ENCODE measurements at places on chromosomes 12 and 14. TPM values are rescaled to one million over a fixed set of nuclear protein-coding genes. Genes with fewer than 3 reads are reported as not detected.
A peak's percentile ranks its signal among the peaks of the same experiment; 100 is the strongest.

DNA sequence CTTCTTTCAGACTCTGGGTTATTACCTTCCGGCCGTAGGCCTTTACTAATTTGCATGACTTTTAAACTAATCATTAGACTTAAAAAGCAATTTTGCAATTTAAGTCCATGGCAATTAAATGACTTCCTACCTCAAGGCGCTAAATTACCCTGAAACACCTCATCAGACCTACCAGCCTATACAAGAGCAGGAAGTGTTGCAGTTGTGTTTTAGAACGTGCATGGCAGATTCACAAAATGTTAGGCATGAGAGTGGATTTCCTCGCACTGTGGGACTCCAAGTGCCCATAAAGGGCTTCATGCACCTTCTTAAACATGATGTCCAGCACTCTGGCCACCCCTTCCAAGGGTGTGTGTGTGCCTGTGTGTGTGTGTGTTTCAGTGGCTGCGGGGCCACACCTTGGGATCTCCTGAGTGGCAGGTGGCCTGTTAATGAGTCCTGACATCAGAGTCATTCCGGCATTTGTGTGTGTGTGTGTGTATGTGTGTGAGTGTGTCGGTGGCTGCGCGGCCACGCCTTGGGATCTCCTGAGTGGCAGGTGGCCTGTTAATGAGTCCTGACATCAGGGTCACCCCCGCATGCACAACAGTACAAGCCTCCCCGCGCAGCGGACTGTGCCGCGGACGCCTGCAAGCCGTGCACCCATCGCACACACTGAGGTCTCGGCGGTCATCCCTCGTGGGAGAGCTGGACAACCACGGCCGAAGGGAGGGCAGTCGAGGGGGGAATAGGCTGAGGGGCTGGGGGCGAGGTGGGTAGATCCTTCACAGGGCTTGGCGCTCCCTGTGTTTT, 900 bp downstream of the C2CD5 start:
- H3K4me3 ChIP-seq: peak overlapping the region; percentile 92
- H3K27me3 ChIP-seq: peaks cover 15% of the 10 kb centered on the region
- H3K27ac ChIP-seq: peak overlapping the region; percentile 97
- peak; percentile 85 for DNase-seq
- peaks cover 30% of the 10 kb centered on the region for H3K36me3 ChIP-seq
- H3K4me1 ChIP-seq: peaks cover 43% of the 10 kb centered on the region

- no peaks in the 10 kb centered on the region for H3K36me3 ChIP-seq
- H3K4me1 ChIP-seq: no peaks in the 10 kb centered on the region
- no peaks in the 10 kb centered on the region for H3K27me3 ChIP-seq
- no peak overlapping the region for H3K4me3 ChIP-seq
- no peak overlapping the region for H3K27ac ChIP-seq
These were observed 133.3 kb downstream of the RMST start for GRCh38 chr12:97595936-97596335.

HIGD1C gene
- not detected for total RNA-seq

FSCB gene
- total RNA-seq: not detected

- H3K4me1 ChIP-seq: peaks cover 21% of the 10 kb centered on the region
- H3K36me3 ChIP-seq: peaks cover 67% of the 10 kb centered on the region
- no peaks in the 10 kb centered on the region for H3K27me3 ChIP-seq
- H3K27ac ChIP-seq: no peak overlapping the region
- no peak for DNase-seq
These were observed 23.3 kb downstream of the ZFC3H1 start for GRCh38 chr12:71640316-71640715.

GRCh38 chr14:20723488-20723887, 22.2 kb upstream of the EDDM3A start:
- H3K4me3 ChIP-seq: no peak overlapping the region
- no peaks in the 10 kb centered on the region for H3K4me1 ChIP-seq
- H3K27ac ChIP-seq: no peak overlapping the region
- no peak for DNase-seq
- peaks cover 36% of the 10 kb centered on the region for H3K27me3 ChIP-seq

GRCh38 chr12:71441836-71442566, 2.4 kb downstream of the LGR5 start:
- peaks cover 15% of the 10 kb centered on the region for H3K4me1 ChIP-seq
- no peak overlapping the region for H3K27ac ChIP-seq
- no peak overlapping the region for H3K4me3 ChIP-seq
- DNase-seq: no peak
- H3K27me3 ChIP-seq: peaks cover 68% of the 10 kb centered on the region

PPM1H gene
- total RNA-seq: 0.12 TPM

DNA sequence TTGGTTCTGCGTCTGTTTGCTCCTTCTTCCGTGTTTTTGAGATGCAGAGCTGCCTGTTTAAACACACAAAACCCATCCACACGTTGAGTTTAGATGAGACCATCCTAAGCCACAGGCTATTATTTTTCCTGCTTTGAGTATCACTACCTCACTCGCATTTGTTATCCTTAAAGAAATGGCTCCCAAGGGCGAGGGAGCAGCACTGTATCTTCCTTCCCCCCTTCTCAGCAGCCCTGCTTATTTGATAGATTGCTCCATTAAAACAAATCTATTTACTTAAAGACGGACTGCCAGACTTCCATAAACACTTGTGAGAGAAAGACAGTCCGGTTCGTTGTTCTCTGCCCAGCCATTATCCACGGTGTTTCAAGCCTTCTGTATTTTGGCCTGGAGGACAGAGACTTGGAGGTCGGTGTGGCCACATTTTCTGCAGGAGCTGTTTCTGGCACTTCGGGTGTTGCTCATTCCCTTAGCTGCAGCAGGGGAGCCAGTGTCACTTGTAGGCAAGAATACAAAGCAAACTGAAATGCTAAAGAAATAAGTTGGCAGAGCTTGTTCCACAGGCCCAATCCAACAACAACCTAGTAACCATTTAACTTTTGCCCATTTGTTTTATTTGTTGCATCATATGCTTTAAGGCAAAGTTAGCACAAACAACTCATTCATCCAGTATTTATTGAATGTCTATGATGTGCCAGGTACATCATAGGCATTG, 275.4 kb downstream of the TTC6 start:
- no peaks in the 10 kb centered on the region for H3K36me3 ChIP-seq
- DNase-seq: no peak
- H3K27ac ChIP-seq: no peak overlapping the region
- no peaks in the 10 kb centered on the region for H3K27me3 ChIP-seq
- peaks cover 7% of the 10 kb centered on the region for H3K4me1 ChIP-seq

RIPK3 gene
- total RNA-seq: 12.0 TPM

DNA sequence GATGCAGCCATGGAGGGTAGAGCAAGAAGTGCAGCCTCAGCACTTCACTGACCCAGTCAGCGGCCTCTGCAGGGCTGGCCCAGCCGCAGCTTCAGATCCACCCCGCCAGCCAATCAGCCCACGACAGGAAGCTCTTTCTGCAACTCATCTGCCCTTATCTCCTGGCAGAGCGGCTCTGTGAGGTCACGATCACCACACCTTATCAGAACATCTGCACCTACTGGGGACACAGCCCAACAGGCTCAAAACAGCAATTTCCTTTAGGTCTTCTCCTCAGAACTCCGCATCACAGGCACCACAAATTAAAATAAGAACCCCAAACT, 287.3 kb downstream of the BCL11B start:
- peak; percentile 92 for DNase-seq
- H3K36me3 ChIP-seq: peaks cover 2% of the 10 kb centered on the region
- peaks cover 39% of the 10 kb centered on the region for H3K4me1 ChIP-seq
- H3K27ac ChIP-seq: peak overlapping the region; percentile 89

DNA sequence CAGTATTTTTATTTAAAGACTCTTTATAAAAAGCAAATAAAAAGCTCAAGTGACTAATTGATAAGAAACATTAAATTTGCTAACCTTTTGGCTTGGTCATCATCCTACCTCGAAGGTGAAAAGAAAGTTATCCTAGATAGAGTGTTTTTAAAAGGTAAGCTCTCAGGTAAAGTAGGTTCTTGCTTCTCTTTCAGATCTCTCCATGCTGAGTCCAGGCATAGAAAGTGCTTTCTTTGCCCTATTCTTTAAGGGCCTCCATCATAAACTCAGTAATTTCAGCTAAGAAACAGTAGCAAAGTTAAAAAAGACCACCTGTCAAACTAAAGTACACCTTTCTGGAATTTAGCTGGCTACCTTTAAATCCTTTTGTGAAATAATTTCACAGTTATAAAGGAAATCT, 20.6 kb upstream of the ANHX start:
- no peak overlapping the region for H3K27ac ChIP-seq
- no peak overlapping the region for H3K4me3 ChIP-seq
- no peak for DNase-seq

UNC79 gene
- not detected for total RNA-seq

GRCh38 chr12:12008232-12008850, 62.4 kb upstream of the BCL2L14 start:
- peak overlapping the region; percentile 97 for H3K27ac ChIP-seq
- peaks cover 70% of the 10 kb centered on the region for H3K4me1 ChIP-seq
- H3K27me3 ChIP-seq: peaks cover 2% of the 10 kb centered on the region

DNA sequence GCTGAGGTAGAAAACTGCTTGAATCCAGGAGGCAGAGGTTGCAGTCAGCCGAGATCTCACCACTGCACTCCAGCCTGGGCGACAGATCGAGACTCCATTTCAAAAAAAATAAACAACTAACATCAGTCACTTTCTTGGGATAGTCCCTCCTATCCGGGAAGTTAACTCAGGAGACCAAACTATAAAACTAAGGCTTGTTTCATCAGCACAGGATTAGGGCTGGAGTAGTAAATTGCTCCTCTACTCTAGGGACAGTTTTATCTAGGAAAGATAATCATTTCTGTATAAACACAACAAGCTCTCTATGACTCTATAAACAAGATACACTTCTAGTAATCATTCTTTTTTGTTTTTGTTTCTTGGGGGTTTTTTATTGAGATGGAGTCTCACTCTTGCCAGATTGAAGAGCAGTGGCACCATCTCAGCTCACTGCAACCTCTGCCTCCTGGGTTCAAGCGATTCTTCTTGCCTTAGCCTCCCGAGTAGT, 11.7 kb downstream of the RPS26 start:
- no peak overlapping the region for H3K4me3 ChIP-seq
- H3K4me1 ChIP-seq: peaks cover 5% of the 10 kb centered on the region
- no peak for DNase-seq
- H3K36me3 ChIP-seq: no peaks in the 10 kb centered on the region

DNA sequence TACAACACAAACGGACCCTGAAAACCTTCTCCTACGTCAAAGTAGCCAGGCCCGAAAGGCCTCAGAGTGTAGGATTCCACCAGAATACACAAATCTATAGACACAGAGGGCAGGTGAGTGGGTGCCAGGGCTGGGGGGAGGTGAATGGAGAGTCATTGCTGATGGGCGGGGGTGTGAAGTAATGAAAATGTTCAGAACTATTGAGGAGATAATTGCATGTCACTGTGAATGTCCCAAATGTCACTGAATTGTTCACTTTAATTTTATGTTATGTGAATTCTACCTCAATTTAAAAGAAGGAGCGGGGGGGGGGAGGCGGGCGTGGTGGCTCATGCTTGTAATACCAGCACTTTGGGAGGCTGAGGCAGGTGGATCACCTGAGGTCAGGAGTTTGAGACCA, 36.0 kb downstream of the P2RX4 start:
- H3K36me3 ChIP-seq: peaks cover 37% of the 10 kb centered on the region
- no peak overlapping the region for H3K27ac ChIP-seq
- no peaks in the 10 kb centered on the region for H3K27me3 ChIP-seq

GRCh38 chr12:94722664-94723063, 72.3 kb upstream of the TMCC3 start:
- no peak overlapping the region for H3K4me3 ChIP-seq
- no peak for DNase-seq
- no peak overlapping the region for H3K27ac ChIP-seq
- H3K27me3 ChIP-seq: peaks cover 4% of the 10 kb centered on the region
- no peaks in the 10 kb centered on the region for H3K4me1 ChIP-seq

DNA sequence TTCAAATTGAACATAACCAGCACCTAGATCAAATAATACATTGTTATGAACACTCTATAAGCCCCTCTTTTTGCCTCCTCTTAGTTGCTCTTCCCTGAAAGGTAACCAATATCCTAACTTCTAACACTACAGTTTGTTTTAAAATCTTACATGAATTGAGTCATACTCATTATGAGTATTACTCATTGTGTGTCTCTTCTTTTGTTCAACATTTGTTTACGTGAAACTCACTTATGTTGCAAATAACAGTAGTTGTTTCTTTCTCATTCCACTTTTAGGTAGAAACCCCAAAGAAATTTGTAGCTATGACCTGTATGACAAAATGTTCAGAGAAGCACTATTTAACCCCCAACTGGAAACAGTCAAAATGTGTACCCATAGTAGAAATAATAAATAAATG, 6.6 kb downstream of the LRRC9 start:
- H3K36me3 ChIP-seq: no peaks in the 10 kb centered on the region
- H3K27me3 ChIP-seq: peaks cover 5% of the 10 kb centered on the region
- no peak overlapping the region for H3K27ac ChIP-seq
- no peak overlapping the region for H3K4me3 ChIP-seq
- peaks cover 4% of the 10 kb centered on the region for H3K4me1 ChIP-seq

CFAP54 gene
- 0.09 TPM for total RNA-seq

TMPRSS12 gene
- not detected for total RNA-seq

DNA sequence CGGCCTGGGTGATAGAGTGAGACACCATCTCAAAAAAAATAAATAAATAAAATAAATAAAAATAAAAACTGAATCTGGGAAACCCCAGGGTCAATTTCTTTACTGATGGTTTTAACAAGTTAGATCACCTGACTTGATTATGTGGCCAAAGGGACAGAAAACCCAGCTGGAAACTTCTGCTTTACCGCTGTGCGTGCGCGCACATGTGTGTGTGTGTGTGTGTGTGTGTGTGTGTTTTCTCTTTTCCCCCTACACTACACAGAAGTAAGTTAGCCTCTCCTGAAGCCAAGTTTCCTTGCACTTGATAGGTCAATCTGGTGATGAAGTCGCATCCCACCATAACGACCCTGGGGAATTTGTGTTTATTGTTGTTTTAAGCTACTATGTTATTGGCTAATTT, 105.3 kb upstream of the AMN1 start:
- H3K27ac ChIP-seq: no peak overlapping the region
- no peaks in the 10 kb centered on the region for H3K27me3 ChIP-seq
- no peak overlapping the region for H3K4me3 ChIP-seq
- H3K36me3 ChIP-seq: peaks cover 24% of the 10 kb centered on the region
- no peak for DNase-seq
- H3K4me1 ChIP-seq: peaks cover 19% of the 10 kb centered on the region

- H3K36me3 ChIP-seq: peaks cover 3% of the 10 kb centered on the region
- H3K4me1 ChIP-seq: peaks cover 20% of the 10 kb centered on the region
- DNase-seq: peak; percentile 98
- H3K4me3 ChIP-seq: peak within 1 kb of the TSS; percentile 96
- H3K27me3 ChIP-seq: peaks cover 16% of the 10 kb centered on the region
- H3K27ac ChIP-seq: peak within 1 kb of the TSS; percentile 94
These were observed at the start of gene MED6 for GRCh38 chr14:70600382-70601157. Gene MED6 (minus strand): TSS chr14:70600655. CDS start chr14:70600637, 18 bp downstream.

CTSG gene
- total RNA-seq: not detected

GRCh38 chr12:93778306-93778705, 101.1 kb downstream of the CRADD start:
- no peaks in the 10 kb centered on the region for H3K27me3 ChIP-seq
- no peak for DNase-seq
- no peak overlapping the region for H3K4me3 ChIP-seq
- H3K36me3 ChIP-seq: peaks cover 9% of the 10 kb centered on the region

DNA sequence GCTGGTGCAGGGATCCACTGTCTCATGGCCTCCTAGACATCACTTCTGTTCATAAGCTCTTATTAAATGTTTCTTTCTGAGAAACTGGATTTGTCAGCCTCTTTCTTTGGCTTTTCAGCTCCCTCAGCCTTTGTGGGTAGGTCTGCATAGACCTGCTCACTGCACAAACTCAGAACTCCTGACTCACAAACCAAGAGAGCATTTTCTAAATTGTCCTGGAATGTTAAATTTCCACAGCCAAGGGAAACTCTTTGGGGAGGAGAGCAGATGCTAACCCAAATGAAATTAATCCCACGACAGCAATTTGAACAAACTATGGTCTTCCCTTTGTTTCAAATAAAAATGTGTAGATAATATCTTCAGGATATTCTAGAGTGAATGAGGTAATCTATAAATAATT, 19.5 kb upstream of the CERS5 start:
- peaks cover 54% of the 10 kb centered on the region for H3K4me1 ChIP-seq
- DNase-seq: no peak
- peaks cover 40% of the 10 kb centered on the region for H3K36me3 ChIP-seq
- H3K27ac ChIP-seq: peak overlapping the region; percentile 95
- no peaks in the 10 kb centered on the region for H3K27me3 ChIP-seq

RTN1 gene
- total RNA-seq: not detected
